Globus pallidus (tissue), 1 donor: ENCODE measurements at places on chromosomes 4 and X.
A peak's percentile ranks its signal among the peaks of the same experiment; 100 is the strongest.

GRCh38 chr4:129641179-129641578 lies 545.2 kb downstream of the C4orf33 start:
- peak; percentile 51 for DNase-seq

- no peak for DNase-seq
Observed at GRCh38 chr4:115396034-115396433, 282.6 kb upstream of the NDST4 start.

DNA sequence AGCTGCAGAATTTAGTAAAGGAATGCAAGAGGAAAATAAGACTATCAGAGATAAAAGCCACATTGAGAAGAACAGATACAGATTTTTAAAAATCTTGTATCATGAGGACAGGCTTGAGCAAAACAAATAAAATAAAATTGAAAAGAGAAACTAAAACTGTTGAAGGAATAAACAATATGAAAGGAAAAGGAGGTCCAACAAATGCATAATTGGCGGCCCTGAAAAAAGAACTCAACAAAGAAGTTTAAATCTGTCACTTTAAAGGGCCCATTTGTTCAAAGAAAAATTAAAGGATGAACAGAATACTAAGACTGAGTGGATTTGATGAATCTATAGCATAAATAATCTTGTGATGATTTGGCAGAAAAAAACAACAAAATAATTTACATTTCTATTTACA lies 36.5 kb downstream of the TMPRSS11B start:
- DNase-seq = no peak

- no peak for DNase-seq
Observed at GRCh38 chr4:24603343-24603742, 19.0 kb upstream of the DHX15 start.

DNA sequence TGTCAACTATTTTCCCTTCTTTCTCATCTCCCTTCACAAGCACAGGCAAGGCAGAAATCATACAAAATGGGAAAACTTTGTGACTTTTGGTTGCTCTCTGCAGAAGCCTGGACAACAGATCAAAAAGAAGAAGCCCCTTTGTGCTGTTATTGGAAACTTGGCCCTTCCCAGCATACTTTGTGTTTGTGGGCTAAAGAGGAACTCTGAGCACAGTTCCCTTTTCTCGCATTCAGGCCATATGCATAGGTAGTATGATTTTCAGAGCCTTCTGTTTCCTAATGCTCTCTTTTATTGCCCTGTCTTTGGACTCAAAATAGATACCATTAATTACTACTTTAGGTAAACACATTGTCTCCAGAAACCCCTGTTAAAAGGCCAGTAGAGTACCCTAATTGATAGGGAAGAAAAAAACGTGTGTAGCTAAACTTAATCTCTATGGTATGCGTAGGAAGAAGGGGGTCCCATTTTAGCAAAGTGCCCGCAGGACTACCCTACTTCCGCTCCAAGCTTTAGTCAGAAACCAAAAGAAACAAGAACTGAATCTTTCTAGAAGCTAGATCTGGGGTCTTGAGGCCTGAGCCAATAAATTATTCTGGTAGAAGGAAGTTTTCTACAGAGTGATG lies 26.6 kb downstream of the VSIG4 start:
- DNase-seq = peak; percentile 35

DNA sequence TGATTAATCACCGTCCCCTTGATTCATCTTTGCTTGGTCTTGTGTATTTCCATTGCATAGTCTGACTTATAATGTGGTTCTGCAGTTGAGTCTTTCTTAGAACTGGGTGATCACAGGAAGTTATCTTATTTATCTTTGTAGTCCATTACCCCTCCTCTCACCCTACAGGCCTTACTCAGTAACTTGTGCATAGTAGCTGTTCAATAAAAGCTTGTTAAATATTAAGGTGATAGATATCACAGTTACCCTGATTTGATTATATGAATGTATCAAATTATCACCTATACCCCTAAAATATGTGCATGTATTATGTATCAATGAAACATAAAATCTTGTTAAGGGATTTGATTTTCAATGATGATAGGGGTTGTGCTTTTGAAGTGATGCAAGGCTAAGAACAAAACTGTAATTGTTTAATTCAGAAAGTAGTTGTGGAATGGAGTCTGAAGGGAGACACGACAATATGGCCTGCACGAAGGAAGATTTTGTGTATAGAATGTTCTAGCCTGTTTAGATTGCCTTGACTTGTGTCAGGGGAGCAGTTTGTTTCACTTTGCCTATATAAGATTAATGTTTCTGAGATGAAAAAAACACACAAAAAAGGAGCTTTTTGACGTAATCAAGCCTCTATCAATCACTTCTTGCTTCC lies 132.4 kb upstream of the LIMCH1 start:
- no peak for DNase-seq

GRCh38 chr4:15587649-15588048 lies 67.5 kb downstream of the FBXL5 start:
- no peak for DNase-seq

DNA sequence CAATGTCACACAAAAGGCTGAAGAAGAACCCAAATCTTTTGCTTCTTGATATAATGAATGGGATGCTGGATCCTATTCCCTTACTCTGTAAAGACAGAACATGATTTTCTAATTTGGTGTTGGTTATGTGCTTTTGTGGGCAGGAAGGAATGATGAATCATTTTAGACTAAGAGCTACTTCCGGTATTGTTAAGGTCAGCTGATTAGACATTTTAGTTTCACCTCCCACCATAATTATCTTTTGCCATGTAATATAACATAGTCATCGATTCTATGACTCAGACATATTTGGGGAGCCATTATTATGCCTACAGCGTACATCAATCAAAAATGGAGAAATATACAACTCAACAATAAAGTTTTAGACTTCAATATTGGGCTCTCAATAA lies 265.3 kb downstream of the ZNF674 start:
- no peak for DNase-seq

GRCh38 chrX:30982467-30982866 lies 89.4 kb downstream of the FTHL17 start:
- DNase-seq = no peak

DNA sequence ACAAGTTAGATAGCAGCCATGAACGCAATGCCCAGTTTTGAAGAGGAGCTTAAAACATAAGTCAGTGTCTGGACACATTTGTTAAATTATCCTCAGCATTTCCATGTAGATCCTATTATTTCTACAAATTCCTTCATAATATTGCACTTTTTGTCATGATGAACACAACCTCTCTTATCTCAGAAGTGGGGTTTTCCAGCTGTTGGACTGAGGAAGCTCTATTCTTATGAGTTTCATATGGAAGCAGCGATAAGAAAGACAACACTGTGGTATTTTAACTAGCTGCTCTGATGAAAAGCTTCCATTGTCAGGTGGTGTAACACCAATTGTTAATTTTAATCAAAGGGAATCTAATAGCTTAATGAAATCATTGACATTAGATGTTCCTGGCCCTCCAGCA lies 308.7 kb downstream of the GBA3 start:
- no peak for DNase-seq
